ENCODE measurements at places on chromosomes 4 and X. TPM values are rescaled to one million over a fixed set of nuclear protein-coding genes. Genes with fewer than 3 reads are reported as not detected.

The CXCL8 gene
- total RNA-seq: 187 TPM

The GAGE1 gene
- total RNA-seq: not detected

The FAM184B gene
- 0.05 TPM for total RNA-seq

The ADH4 gene
- not detected for total RNA-seq

The KCTD8 gene
- not detected for total RNA-seq

Data from smooth muscle cell of the umbilical artery (primary cell).